ENCODE measurements at places on chromosomes 12 and 14. TPM values are rescaled to one million over a fixed set of nuclear protein-coding genes. Genes with fewer than 3 reads are reported as not detected.

Gene PLCZ1
- total RNA-seq = not detected

Gene FAM186B
- total RNA-seq = under 0.01 TPM

- no peak overlapping the region for H3K27ac ChIP-seq
- H3K36me3 ChIP-seq = no peaks in the 10 kb centered on the region
- no peak for DNase-seq
- no peak overlapping the region for H3K4me3 ChIP-seq
- H3K27me3 ChIP-seq = no peaks in the 10 kb centered on the region
Observed at GRCh38 chr12:77299910-77300669, 234.7 kb upstream of the E2F7 start.

GRCh38 chr14:51724650-51725049 is 72.9 kb downstream of the FRMD6 start:
- no peaks in the 10 kb centered on the region for H3K4me1 ChIP-seq
- DNase-seq = no peak
- H3K36me3 ChIP-seq = peaks cover 43% of the 10 kb centered on the region
- H3K27me3 ChIP-seq = no peaks in the 10 kb centered on the region
- H3K4me3 ChIP-seq = no peak overlapping the region

Gene TCL1B
- not detected for total RNA-seq

GRCh38 chr14:24300326-24300980 is 803 bp downstream of the NOP9 start:
- peak overlapping the region; percentile 78 for H3K4me3 ChIP-seq
- H3K27ac ChIP-seq = peak overlapping the region; percentile 82
- no peak for DNase-seq
- H3K36me3 ChIP-seq = peaks cover 57% of the 10 kb centered on the region

GRCh38 chr12:112285600-112286401 is 96.4 kb downstream of the HECTD4 start:
- no peaks in the 10 kb centered on the region for H3K27me3 ChIP-seq
- no peak overlapping the region for H3K27ac ChIP-seq
- H3K4me3 ChIP-seq = no peak overlapping the region
- H3K4me1 ChIP-seq = peaks cover 36% of the 10 kb centered on the region
- DNase-seq = no peak

- H3K27ac ChIP-seq = no peak overlapping the region
- H3K27me3 ChIP-seq = peaks cover 78% of the 10 kb centered on the region
- no peaks in the 10 kb centered on the region for H3K36me3 ChIP-seq
- H3K4me3 ChIP-seq = no peak overlapping the region
Observed at GRCh38 chr12:56683-57346, 9.8 kb upstream of the IQSEC3 start.

Gene DTX1
- total RNA-seq = 6.1 TPM

GRCh38 chr12:54004063-54004840 is 4.3 kb downstream of the HOXC9 start:
- no peaks in the 10 kb centered on the region for H3K36me3 ChIP-seq
- H3K4me3 ChIP-seq = no peak overlapping the region
- DNase-seq = no peak
- no peak overlapping the region for H3K27ac ChIP-seq

Gene BRAP
- total RNA-seq = 20.7 TPM

Gene ADGRD1
- total RNA-seq = 52.4 TPM

DNA sequence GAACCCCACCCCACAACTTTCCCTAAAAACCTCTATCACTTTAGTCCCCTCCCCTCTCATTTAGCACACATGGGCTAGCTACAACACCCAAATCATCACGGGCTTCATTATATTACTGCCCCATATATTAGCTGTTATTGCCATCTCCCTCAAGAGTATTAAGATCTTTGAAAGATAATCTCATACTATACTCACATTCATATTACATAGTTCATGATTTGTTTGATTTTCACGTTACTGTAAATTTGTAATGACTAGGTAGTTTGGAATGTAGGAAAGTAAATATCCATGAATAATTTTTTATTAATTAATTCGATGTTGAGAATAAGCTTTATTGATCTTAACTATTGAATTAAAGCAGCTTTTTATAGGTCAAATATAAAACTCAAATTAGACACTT is 7.9 kb downstream of the DICER1 start:
- H3K4me3 ChIP-seq = no peak overlapping the region
- H3K36me3 ChIP-seq = no peaks in the 10 kb centered on the region
- peaks cover 83% of the 10 kb centered on the region for H3K4me1 ChIP-seq
- no peaks in the 10 kb centered on the region for H3K27me3 ChIP-seq
- no peak overlapping the region for H3K27ac ChIP-seq

Gene ABCC9
- total RNA-seq = 44.1 TPM

- no peaks in the 10 kb centered on the region for H3K27me3 ChIP-seq
- DNase-seq = peak; percentile 45
- no peak overlapping the region for H3K4me3 ChIP-seq
- H3K27ac ChIP-seq = no peak overlapping the region
Observed at GRCh38 chr12:4212845-4213244, 60.7 kb upstream of the CCND2 start.

DNA sequence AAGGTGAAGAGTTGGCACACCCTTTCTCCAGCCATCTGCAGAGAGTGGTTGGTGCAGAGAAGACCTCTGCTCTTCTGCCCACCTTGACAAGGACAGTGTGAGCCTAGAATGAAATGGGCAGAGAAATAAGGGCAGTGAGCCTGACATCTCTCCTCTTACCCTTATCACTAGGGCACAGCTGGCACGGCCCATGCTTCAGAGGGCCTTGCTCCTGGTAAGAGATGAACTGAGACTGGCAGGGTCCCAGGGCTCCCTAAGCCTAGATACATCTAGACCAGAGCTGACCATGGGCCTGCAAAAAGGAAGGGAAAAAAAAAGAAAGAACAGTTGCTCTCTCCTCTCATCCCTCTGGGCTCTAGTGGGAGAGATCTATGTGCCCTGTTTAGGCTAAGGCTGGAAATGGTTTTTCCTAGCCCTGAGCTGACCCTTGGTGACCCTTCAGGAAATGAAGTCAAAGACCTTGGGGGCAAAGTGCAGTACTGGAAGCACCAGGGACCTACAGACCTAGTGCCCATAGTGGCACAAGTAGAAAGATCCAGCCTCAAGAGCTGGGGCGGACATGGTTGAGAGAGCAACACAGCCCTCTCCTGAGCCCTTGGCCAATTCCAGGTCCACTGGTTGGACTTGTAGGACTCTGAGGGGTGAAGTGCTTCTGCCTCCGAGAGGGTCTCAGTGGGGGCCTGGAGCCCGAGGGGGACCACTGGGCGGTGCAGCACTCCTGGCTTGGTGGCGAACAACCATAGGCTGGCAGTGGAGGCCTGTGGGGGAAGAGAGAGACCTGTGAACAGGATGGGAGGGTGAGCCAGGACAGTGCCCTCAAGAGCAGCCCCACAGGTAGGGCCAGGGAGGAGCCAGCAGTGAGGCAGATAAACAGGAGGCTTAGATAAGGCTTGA is 22.0 kb downstream of the PRPF40B start:
- H3K4me1 ChIP-seq = peaks cover 40% of the 10 kb centered on the region
- H3K27me3 ChIP-seq = no peaks in the 10 kb centered on the region
- H3K4me3 ChIP-seq = no peak overlapping the region
- H3K36me3 ChIP-seq = peaks cover 96% of the 10 kb centered on the region
- H3K27ac ChIP-seq = no peak overlapping the region

- no peaks in the 10 kb centered on the region for H3K36me3 ChIP-seq
- no peaks in the 10 kb centered on the region for H3K27me3 ChIP-seq
- H3K4me1 ChIP-seq = peaks cover 69% of the 10 kb centered on the region
Observed at GRCh38 chr14:68683326-68683725, 109.5 kb downstream of the ZFP36L1 start.

Gene LRRC10
- not detected for total RNA-seq

DNA sequence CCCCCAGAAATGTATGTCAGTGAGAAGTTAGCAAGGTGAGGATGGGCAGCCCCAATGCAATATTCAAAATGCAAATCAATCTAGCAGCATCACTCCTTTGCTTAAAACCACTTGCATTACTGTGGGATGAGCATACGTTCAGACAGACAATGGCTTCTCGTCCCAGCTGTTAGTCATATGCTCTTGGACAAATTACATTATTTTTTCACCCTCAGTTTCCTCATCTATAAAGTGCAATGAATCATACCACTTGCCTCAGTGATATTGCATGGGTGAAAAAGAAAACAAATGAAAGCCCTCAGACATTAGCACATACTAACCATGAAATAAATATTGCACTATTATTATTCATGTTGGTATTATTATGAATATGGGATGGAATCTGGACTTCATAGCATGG is 132.3 kb downstream of the C12orf75 start:
- no peaks in the 10 kb centered on the region for H3K36me3 ChIP-seq
- H3K27me3 ChIP-seq = no peaks in the 10 kb centered on the region
- no peak overlapping the region for H3K4me3 ChIP-seq
- no peak overlapping the region for H3K27ac ChIP-seq

DNA sequence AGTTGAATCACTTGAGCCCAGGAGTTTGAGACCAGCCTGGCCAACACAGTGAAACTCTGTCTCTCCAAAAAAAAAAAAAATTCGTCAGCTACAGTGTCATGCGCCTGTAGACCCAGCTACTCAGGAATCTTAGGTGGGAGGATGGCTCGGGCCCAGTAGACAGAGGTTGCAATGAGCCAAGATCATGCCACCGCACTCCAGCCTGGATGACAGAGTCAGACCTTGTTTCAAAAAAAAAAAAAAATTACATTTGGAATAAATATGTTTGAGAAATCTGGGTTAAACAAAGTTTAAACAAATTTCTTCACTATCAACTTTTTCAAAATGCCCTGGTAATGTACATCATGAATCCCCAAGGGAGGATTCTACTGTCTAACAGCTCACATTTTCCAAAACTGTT is 187.0 kb upstream of the RASSF8 start:
- no peaks in the 10 kb centered on the region for H3K27me3 ChIP-seq
- no peak for DNase-seq
- no peak overlapping the region for H3K4me3 ChIP-seq
- no peak overlapping the region for H3K27ac ChIP-seq
- no peaks in the 10 kb centered on the region for H3K4me1 ChIP-seq

DNA sequence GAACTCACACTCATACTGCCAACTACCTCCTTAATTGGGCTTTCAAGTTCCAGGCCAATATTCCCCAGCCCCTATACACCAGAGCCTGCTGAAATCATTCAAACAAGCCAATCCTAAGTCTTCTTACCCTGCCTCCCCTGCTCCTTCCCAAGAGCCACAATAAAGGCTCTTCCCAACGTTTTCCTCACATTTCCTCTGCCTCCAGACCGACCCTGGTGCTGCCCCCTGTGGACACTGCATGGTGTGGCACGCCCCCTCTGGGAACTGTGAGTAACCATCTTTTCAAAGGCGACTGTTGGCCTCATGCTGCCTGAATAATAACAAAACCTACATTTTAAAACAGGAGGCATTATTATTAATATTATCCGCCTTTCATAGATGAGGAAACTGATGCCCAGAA is 111.6 kb upstream of the NOS1 start:
- H3K4me1 ChIP-seq = no peaks in the 10 kb centered on the region
- H3K27ac ChIP-seq = no peak overlapping the region
- H3K4me3 ChIP-seq = no peak overlapping the region
- H3K27me3 ChIP-seq = no peaks in the 10 kb centered on the region

- no peak for DNase-seq
- no peak overlapping the region for H3K4me3 ChIP-seq
- H3K27me3 ChIP-seq = no peaks in the 10 kb centered on the region
- peaks cover 88% of the 10 kb centered on the region for H3K4me1 ChIP-seq
- peak overlapping the region; percentile 69 for H3K27ac ChIP-seq
Observed at GRCh38 chr14:95483309-95484165, 32.9 kb downstream of the SYNE3 start.

DNA sequence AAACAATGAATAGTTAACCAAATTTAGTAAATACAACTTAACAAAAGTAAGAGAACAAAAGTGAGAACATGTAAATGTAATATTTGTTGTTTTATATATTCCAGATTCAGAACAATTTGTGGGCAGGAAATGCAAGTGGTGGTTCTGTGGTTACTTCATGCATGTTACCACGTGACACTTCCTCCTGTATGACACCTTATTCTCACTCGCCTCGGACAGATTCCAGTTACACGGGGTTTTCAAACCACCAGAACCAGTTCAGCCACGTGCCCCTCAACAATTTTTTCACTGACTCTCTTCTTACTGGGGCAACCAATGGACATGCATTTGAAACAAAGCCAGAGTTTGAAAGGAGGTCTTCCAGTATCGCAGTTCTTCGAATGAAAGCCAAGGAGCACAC is 21.0 kb downstream of the ALX1 start:
- H3K4me3 ChIP-seq = no peak overlapping the region
- no peaks in the 10 kb centered on the region for H3K4me1 ChIP-seq
- no peak for DNase-seq
- no peak overlapping the region for H3K27ac ChIP-seq

DNA sequence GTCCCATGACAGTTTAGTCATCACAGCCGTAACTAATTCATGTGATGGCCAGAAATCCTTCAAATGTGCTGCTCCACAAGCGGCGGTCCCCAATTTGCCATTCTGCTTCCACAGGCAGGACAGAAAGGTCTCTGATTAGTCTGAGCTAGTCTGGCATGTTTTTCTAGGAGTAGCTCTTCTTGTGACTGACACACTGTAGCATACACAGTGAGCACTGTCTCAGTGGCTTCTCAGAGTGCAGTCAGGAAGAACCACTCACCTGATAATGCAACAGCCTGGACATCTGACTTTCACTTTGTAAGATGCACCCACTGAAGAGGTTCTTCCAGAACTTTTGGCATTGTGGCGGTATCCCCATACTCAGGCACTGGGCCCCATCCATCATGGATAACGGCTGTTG is 1266.2 kb downstream of the TMEM121 start:
- no peak for DNase-seq
- H3K4me1 ChIP-seq = no peaks in the 10 kb centered on the region
- H3K27me3 ChIP-seq = no peaks in the 10 kb centered on the region
- H3K27ac ChIP-seq = no peak overlapping the region
- no peak overlapping the region for H3K4me3 ChIP-seq

DNA sequence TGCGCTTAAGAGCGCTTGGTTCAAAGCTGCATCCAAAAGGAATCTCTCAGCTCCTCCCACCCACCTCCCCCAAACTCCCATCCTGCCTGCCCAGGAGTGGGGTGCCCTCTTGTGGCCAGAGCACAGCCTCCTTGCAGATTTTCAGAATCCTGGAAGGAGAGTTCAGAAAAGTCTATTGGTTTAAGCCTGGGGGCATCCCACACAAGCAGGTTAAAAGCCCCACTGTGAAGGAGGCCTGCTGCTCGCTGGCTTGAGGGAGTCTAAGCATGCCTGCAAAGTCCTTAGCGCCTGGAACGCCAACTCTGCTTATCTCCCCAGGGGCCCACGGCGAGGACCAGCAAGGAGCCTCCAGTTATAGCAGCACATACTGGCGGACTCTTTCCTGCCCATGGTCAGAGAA is 297.1 kb downstream of the KSR2 start:
- DNase-seq = no peak
- no peak overlapping the region for H3K4me3 ChIP-seq
- H3K4me1 ChIP-seq = no peaks in the 10 kb centered on the region

DNA sequence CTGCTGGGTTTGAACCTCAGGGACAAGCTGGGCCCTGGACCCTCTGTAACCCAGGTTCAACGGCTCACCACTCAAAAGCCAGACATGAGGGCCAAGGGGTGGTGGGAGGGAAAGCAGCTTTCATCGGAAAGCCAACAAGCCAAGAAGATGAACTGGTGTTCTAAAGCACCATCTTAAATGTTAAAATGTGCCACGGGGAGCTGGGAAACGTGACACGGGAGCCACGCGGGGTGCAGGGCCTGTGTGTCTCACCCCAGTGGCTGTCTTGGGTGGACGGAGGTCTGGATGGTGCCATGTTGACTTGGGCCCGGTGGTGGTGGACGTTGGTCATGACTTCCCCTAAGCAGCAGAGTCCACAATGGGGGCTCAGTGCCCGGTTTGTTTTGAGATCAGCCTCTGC is 97.7 kb upstream of the SFSWAP start:
- no peaks in the 10 kb centered on the region for H3K4me1 ChIP-seq
- no peak overlapping the region for H3K4me3 ChIP-seq
- H3K36me3 ChIP-seq = no peaks in the 10 kb centered on the region
- peaks cover 80% of the 10 kb centered on the region for H3K27me3 ChIP-seq
- DNase-seq = no peak

- no peaks in the 10 kb centered on the region for H3K27me3 ChIP-seq
- peaks cover 5% of the 10 kb centered on the region for H3K4me1 ChIP-seq
- no peak overlapping the region for H3K4me3 ChIP-seq
Observed at GRCh38 chr14:82387699-82388098, 854.0 kb upstream of the SEL1L start.
